OCI-LY7 (cell line): ENCODE measurements at places on chromosomes 16 and 17. TPM values are rescaled to one million over a fixed set of nuclear protein-coding genes. Genes with fewer than 3 reads are reported as not detected.

DNA sequence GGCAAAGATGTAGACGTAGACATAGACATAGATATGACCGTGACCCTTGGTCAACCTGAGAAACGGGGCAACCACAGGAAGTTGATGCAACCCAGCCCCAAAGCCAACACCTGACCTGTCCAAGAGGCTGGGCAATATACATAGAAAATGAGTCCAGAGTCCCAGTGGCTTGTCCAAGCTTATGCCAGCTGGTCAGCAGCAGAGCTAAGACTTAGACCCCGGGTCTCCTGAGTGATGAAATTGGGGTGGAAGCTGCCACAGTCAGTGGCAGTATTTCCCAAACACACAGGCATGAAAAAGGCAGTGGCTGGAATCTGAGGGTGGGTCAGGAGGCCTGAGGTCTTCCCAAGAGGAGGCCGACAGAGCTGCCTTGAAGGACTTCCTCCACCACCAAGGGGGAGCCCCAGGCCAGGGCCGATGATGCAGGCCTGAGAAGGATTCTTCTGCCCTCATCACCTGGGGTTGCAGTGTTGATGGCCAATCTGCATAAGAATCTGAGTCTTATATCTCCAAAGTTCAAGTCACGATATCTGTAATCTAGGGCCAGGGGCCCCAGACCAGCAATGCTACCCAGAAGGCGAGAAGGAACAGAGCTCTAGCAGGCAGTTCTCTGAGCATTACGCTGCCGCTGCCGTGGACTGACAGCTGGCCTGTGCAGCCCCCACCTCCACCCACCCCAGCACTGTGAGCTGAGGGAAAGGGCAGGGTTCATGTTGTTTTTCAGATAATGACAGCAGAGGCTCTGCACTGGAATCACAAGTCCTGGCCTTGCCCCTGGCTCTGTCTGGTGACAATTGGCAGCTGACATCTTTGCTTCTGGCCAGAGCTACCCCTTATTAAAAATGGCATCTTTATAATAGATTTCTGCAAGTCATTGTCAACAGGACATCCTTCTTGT lies 72.7 kb downstream of the GNAO1 start:
- no peak for DNase-seq

DNA sequence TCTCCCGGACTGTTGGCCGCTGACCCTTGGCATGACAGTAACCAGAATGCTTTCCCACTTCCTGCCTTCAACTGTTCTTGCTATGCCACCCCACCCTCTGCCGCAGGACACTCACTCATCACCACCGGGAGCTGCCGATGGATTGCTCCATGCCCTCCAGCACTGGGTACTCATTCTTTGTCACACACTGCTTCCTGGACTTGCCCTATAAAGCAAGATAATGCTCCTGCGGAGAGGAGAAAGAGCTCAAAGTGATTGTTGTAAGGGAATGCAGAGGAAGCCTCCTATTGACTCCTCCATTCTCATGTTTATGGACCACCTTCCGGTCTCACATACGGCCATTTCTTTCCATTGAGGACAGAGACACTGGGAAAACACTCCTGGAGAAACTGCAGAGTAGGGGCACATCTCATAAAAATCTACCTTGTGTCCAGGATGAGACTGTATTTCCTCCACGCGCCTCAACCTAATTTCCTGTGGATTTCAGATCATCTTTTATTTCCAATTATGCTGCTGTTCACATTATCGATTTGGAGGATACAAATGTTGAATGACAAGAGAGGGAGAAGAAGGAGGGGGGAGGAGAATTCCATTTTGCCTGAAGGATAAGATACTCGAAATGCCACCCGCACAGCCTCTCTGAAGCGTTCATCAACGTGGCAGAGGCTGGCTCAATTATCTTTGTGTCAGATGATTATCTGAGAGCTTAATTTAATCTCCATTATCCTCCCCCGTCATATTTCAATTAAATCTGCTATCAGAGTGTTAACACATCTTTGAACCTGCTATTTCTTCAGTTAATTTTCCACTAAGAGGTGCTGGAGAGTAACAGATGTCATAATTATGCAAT lies 486.1 kb upstream of the SALL1 start:
- no peak for DNase-seq

GRCh38 chr17:81365148-81365600 lies 30.1 kb upstream of the BAHCC1 start:
- no peak for DNase-seq

- no peak for DNase-seq
Measured at GRCh38 chr17:81991684-81992305, 14.4 kb downstream of the ASPSCR1 start.

- peak; percentile 75 for DNase-seq
Measured at GRCh38 chr16:87802670-87803069, 36.9 kb upstream of the KLHDC4 start.

DNA sequence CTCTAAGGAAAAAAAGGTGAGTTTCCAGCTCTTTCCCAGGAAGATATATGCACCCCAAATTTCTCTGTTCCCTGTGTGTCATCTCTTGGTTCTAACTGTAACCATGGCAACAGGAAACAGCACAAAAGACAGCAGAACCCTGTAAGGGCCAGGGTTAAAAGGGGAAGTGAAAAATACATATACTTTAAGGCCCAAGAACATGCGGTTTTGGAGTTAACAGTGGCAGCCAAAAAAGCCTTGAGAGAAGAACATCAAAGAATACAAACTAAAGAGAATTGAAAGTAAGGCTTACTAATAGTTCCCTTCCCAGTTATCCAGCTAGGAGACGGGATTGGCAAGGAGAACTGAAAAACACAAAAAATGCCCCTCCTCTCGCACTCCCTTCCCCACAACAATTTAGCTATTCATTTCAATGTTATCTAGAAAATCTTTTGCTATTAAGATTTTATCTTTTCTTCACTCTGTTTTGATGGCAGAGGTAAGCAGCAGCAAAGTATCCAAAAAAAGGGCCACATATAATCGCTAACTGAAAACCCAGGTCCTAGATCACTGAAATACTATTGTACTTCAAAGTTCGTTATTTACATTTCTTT lies 1.5 kb downstream of the SPOP start:
- DNase-seq: peak; percentile 96

DNA sequence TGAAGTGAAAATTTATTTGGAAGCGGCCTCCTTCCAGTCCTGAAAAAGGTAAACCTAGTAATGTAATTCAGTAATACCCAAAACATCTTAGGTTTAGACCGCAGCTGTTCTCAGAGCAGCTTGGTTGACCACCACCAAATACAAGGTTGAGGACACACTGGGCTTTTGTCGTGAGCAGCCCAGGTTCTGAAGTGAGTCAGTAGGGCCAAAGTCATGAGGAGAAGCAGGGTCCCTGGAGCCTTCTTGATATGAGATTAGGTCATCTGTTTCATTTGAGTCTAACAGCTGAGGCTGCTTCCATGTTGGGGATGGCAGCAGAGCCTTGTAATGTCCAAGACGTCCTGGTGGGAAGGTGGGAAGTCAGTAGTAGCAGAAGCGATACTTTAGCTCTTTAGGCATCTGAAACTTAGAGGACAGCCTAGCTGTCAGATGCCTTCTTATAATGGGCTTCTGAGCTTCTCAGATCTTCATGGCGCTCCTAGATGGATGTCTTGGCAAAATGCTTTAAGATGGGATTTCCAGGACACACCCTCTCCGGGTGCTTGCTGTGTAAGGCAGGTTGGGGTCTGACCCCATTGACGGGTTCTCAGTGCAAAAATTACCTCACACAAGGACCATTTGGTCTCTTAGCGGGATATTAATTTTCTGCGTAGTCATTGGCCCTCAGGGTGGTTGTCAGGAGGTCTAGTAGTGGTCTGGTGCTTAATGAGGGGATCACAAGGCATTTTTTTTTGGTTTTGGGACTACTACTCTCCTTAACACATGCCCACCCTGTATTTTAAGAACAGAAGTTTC lies 2.4 kb downstream of the ALKBH5 start:
- DNase-seq: no peak

DNA sequence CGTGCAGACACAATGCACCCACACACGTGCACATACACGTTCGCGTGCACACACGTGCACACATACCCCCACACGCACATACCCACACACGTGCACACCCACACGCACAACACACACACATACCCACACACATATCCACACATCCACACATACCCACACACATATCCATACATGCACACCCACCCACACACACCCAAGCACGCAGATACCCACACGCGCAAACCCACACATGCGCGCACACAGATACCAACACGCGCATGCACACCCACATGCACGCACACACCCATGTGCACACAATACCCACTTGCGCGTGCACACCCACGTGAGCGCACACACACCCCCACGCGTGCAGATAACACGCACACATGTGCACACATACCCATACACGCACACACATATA lies 26.8 kb upstream of the PVALEF start:
- DNase-seq: no peak

- DNase-seq: no peak
Measured at GRCh38 chr17:76904116-76904515, 35.9 kb downstream of the MGAT5B start.

DNA sequence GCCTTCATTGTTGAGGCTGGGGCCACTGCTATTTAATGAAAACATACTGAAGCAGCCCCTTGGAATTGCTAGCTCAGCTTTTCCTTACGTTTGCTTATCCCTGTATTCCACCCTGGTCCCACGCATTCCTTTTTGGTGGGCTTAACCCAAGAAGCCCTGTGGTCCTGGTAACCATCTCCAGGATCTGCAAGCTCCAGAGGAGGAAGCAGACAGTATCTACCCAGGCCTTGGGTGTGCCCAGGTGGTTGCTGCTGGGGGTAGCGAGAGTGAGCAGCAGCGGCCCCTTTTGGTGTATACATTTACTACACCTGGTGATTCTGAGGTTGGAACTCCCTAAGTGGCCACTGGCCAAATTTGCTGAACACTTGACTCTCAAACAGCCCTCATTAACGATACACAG lies 97.7 kb downstream of the CBLN1 start:
- peak; percentile 64 for DNase-seq

- DNase-seq: peak; percentile 77
Measured at GRCh38 chr17:47663912-47664623, 14.3 kb downstream of the KPNB1 start.

GRCh38 chr17:77416105-77416713 lies 275.4 kb downstream of the SEC14L1 start:
- DNase-seq: no peak

- no peak for DNase-seq
Measured at GRCh38 chr17:51540151-51540550, 279.8 kb downstream of the UTP18 start.

GRCh38 chr17:606508-607250 lies 108.0 kb downstream of the VPS53 start:
- DNase-seq: no peak

GRCh38 chr17:549177-550040 lies 165.2 kb downstream of the VPS53 start:
- DNase-seq: no peak

LGALS9 gene
- 4.2 and 4.4 TPM in 2 replicates for total RNA-seq

MEIOB gene
- total RNA-seq: not detected in 2 replicates

ZNF469 gene
- total RNA-seq: 0.02 TPM in 1 of 2 replicates, not detected in the other

KRT14 gene
- 0.30 and 0.82 TPM in 2 replicates for total RNA-seq

SEPTIN12 gene
- not detected in 2 replicates for total RNA-seq

ARHGAP27 gene
- 56.8 and 62.7 TPM in 2 replicates for total RNA-seq
